ENCODE measurements at places on chromosomes 13 and 19.

DNA sequence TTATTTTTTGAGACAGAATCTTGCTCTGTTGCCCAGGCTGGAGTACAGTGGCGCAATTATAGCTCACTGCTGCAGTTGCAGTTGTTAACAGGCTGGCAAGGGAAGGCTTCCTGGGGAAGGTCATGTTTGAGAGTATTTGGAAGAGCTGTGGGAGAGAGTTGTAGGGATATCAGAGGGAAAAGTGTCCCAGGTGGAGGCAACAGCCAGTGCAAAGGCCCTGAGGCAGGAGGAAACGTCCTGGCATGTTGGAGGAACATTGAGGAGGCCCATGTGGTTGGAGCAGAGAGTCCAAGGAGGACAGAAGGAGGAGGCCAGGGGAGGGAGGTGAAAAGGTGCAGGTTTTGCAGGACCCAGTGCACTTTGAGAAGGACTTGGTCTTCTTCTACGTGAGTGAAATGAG, 2.2 kb upstream of the DUS3L start:
- DNase-seq: no peak

GRCh38 chr19:2308114-2308556, at the start of gene LINGO3:
LINGO3 (minus strand) TSS chr19:2308154; CDS start chr19:2291776, 16,378 bp downstream.
- DNase-seq: no peak

DNA sequence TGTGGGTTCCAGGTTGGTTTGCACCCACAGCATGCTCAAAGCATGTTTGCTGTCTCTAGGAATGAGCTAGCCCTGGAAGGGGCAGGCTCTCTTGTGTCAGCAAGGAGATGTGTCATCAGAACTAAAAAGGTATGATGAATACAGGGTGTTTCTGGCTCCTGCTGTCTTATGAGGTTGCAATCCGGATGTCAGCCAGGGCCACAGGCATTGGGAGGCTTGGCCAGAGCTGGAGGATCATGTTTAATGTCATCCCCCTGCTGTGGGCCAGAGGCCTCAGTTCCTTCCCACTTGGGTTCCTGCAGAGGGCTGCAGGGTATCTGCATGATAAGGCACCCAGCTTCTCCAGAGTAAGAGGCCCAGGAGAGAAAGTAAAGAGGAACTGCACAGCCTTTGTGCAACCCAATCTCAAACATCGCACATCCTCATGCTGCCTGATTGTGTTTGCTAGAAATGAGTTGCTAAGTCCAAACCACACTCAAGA, 193.6 kb downstream of the COL4A1 start:
- no peak for DNase-seq

GRCh38 chr19:45528149-45528743, 21.0 kb downstream of the VASP start:
- DNase-seq: no peak

DNA sequence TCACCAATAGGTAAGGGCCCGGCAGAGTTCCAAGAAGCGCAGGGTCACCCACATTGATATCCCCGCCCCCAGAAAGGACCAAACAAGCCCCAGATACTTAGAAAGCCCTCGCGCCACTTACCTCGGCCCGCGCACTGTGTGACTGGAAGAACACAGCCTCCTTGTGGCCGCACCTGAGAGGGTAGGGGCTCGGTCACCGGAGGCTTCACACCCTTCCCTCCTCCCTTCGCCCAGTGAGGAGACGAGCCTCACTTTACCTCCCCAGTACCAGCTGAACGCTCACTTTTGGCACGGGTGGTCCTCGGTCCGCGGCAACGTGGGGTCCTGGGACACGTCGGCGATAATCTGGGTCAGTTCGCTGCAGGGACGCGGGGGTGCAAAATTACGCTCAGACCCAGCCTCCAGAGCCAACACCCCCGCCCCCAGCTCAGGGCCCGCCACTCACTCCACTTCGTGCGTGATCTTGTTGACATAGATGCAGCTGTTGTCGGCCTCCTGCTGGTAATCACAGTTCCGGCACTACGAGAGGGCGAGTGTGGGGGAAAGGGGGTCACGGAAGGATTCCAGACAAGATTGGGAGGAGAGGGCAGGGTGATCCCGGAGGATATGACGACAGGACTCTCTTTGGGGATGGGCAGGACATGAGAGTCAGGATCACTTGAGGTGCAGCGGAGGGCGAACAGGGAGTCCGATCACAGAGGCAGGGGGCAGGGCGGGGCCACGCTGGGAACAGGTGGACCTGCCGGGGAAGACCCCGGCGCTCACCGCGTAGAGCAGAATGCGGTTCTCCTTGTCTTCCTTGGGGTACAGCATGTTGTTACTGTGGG, 568 bp downstream of the POLR2I start:
- DNase-seq: no peak

- DNase-seq: no peak
These were observed 194.4 kb downstream of the GGACT start for GRCh38 chr13:100394005-100394695.

Measured in activated naive CD4-positive, alpha-beta T cell (primary cell).